Muscle of leg (tissue), 16 donors: ENCODE measurements at places on chromosomes 12 and 14.

GRCh38 chr12:2231956-2232355 is 179.2 kb downstream of the CACNA1C start:
- DNase-seq = no peak

DNA sequence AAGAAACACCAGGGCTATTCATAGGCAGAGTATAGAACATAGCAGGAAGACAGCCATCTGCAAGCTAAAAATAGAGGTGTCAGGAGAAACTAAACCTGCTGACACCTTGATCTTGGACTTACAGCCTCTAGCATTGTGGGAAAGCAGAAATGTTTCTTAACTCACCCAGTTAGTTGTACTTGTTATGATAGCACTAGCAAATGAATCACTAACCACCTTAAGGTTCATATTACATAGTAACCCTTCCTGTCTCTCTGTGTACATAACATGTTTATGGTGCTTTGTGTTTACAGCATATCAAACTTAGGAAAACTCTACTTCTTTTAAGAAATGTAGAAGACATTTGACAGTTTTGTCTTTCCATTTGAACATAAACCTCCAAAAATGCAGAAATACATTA is 1031.3 kb downstream of the FSCB start:
- no peak for DNase-seq

- DNase-seq = no peak
Observed at GRCh38 chr12:57612711-57613426, 1.6 kb downstream of the ARHGEF25 start.

- no peak for DNase-seq
Observed at GRCh38 chr12:82426081-82426480, 67.8 kb downstream of the METTL25 start.

- no peak for DNase-seq
Observed at GRCh38 chr12:19177754-19178153, 48.2 kb downstream of the PLEKHA5 start.

DNA sequence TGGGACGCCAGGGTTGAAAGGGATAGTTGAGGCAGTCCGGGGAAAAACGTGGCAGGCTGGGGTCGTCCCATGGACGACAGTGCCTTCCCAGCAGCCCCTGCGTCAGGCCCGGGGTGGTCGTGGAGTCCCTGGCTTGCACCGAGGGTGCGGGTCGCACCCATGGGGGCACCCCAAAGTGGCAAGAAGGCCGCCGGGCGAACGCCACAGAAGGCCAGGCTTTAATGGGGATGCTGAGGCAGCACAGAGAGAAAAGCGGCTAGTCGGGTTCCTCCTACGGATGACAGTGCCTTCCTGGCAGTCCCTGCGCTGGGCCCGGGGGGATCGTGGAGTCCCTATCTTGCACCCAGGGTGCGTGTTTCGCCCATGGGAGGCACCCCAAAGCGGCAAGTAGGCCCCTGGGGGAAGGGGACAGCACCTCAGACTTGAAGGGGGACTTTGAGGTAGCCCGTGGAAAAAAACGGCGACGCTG is 158.6 kb upstream of the ALG10B start:
- no peak for DNase-seq

DNA sequence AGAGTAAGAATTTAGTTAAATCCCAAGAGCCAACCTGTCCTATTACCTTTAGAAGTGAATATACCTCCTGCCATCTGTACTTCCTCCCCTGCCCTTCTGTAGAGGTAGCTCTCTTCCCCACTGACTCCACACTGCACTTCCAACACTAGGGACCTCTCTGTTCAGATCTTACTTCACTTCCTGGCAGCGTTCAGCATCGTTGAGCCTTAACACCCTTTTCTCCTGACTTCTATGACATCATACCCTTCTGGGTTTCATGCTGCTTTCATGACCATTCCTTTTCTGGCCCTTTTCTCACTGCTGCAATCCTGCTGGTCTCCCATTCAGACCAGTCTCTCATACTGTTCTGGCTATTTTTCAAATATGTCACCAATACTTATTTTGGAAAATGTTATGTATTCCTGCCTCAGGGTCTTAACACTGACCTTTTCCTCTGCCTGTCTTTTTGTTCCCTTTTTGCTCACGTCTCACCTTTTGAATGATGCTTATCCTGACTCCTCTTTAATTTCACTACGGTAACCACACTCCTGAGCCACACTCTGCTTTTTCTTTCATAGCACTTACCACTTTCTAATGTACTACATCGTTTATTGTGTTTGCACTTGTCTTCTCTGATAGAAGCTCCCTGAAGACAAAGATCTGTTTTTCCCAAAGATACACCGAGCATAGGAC is 67.6 kb downstream of the PLEKHA5 start:
- no peak for DNase-seq

- no peak for DNase-seq
Observed at GRCh38 chr12:18502422-18502968, 235.3 kb downstream of the PLCZ1 start.

- no peak for DNase-seq
Observed at GRCh38 chr12:53454707-53455106, 2.8 kb downstream of the PCBP2 start.

DNA sequence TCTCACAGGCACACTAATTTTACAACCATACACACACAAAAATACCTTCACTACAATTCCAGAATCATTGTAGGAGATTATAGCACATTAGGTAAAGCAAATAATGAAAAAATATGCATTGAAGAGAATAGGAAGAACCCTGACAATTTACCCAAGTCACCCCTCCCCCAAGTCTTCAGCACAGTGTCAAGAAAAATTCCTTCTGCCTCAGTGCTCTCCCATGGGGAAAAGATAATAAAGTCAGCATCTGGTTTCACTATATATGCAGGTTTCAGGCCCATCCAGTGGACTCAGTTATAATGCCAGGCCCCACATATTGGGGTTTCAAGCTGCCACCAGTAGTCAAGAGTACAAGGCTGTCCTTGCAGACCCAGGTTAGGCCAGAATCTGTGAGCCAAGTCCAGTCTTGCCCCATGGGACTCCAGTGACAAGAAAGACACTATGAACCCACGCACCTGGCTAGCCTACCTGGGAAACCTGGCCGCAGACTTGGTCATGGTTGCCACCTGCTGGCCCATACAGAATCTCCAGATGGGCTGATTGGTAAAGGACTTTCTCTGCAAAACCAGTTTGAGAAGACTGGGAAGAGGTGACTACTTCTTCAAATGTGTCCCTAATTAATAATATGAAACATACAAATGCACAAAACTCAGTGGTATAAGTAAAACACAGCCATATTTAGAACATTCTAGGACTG is 398.6 kb upstream of the FLRT2 start:
- no peak for DNase-seq

- DNase-seq = peak; percentile 92
Observed at GRCh38 chr12:3313675-3314663, 177.0 kb upstream of the PRMT8 start.

DNA sequence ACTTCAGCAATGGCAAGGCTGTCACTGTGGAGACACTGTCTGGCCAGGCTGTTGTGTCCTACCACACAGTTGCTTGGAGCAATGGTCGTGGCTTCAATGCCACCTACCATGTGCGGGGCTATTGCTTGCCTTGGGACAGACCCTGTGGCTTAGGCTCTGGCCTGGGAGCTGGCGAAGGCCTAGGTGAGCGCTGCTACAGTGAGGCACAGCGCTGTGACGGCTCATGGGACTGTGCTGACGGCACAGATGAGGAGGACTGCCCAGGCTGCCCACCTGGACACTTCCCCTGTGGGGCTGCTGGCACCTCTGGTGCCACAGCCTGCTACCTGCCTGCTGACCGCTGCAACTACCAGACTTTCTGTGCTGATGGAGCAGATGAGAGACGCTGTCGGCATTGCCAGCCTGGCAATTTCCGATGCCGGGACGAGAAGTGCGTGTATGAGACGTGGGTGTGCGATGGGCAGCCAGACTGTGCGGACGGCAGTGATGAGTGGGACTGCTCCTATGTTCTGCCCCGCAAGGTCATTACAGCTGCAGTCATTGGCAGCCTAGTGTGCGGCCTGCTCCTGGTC is 4.3 kb downstream of the LRP10 start:
- no peak for DNase-seq

GRCh38 chr12:7450667-7451066 is 6.7 kb upstream of the CD163L1 start:
- DNase-seq = no peak

GRCh38 chr14:94345344-94346064 is 22.4 kb upstream of the SERPINA6 start:
- DNase-seq = no peak

- DNase-seq = no peak
Observed at GRCh38 chr14:33545696-33546095, 405.2 kb downstream of the EGLN3 start.

DNA sequence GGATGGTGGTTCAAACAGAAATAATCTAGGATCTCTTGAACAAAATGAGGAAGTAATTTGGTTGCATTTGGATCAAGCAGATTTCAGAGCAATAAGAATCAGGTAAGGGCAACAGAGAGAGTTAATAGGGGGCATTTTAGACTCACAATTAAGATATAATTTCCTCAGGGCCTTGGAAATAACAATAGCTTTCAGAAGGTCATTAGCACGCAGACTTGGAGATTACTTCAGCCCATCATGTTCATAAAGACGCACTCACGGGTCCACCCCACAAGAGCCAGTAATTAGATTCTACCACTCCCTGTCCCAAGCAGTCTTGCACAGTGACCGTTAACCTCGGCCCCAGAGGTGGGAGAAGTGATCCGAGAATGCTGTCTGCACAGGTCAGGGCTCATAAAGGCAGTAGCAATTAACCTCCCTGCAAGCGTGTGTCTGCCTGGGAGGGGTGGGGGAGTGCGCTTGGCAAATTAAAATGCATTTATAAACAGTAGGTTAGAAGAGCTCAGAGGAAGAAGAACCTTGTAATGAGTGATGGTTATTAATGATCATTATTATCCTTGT is 125.7 kb upstream of the CCDC196 start:
- no peak for DNase-seq

DNA sequence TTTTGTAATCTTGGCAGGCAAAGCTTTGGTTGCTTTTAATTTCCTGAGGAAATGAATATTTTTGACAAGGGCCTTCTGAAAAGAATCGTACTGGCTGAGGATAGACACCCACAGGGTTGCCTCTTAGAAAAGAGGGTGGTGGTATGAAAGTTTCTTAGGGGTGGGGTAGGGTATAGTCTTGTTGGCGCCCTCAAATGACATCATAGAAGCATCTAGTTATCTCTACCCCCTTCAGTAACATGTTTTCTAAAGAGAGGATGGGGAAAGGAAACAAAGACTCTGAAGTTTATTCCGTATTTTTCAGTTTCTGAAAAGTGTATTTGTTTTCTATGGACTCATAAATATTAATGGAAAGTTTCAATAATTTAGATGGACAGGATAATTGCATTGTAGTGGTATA is 13.7 kb downstream of the PRKCH start:
- DNase-seq = no peak

- DNase-seq = peak; percentile 56
Observed at GRCh38 chr14:31449971-31450610, 7.2 kb downstream of the DTD2 start.

GRCh38 chr14:59699442-59699841 is 122.8 kb upstream of the CCDC175 start:
- DNase-seq = peak; percentile 34

GRCh38 chr14:74697011-74697410 is 15.9 kb downstream of the AREL1 start:
- no peak for DNase-seq

DNA sequence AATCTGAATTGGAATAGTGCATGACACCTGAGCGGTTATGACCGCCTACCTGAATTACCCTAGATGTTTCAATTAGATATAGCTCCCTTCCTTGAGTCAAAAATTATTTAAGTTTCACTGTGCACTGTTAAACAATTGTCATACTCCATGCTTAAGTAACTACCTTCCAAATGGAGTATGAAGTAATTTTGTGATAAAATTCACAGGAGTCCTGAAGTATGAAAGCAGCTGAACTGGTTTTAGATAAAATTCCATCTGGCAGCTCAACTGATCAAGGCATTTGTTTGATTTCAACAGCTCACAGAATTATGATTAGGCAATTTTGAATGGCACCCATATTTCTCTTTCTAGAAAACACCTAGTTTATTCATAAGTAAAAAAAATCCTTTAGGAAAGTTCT is 19.5 kb downstream of the PRICKLE1 start:
- no peak for DNase-seq

GRCh38 chr12:132357623-132358186 is 28.3 kb upstream of the GALNT9 start:
- no peak for DNase-seq

DNA sequence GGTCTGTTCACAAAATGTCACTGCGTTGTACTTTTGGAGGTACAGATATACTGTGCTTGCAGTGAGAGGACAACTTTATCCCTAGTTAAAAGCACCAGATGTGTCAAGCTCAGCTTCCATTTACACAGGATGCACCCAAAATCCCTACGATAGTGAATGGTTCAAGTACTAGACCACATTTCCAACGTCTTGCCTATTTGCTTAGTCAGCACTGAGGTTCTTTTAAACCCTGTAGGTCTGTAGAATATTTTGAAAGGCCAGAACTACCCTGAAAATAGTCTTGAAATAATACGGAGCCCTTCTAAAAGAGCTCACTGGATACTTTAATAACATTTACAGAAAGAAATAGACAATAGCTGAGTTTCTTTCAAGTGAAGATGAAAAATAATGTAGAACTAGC is 466.1 kb downstream of the FUT8 start:
- no peak for DNase-seq

- no peak for DNase-seq
Observed at GRCh38 chr14:102333390-102333789, 13.8 kb downstream of the ZNF839 start.

DNA sequence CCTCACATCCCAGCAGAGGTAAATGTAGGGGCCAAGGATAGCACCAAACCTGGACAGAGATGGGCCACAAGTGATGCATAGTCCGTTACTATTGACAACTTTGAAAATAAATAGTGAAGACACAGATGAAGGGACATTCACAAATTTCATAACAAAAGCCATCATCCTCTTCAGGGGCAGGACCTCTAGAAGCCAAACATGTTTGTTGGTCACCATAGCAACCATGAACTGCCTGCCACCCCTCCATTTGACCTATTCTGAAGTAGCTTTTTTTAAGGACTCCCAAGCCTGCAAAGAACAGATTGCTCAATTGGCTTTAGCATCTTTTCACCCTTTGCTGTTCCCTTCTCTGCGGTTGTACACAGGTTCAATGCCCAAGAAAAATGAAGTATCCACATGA is 35.7 kb upstream of the MDM1 start:
- DNase-seq = peak; percentile 27

DNA sequence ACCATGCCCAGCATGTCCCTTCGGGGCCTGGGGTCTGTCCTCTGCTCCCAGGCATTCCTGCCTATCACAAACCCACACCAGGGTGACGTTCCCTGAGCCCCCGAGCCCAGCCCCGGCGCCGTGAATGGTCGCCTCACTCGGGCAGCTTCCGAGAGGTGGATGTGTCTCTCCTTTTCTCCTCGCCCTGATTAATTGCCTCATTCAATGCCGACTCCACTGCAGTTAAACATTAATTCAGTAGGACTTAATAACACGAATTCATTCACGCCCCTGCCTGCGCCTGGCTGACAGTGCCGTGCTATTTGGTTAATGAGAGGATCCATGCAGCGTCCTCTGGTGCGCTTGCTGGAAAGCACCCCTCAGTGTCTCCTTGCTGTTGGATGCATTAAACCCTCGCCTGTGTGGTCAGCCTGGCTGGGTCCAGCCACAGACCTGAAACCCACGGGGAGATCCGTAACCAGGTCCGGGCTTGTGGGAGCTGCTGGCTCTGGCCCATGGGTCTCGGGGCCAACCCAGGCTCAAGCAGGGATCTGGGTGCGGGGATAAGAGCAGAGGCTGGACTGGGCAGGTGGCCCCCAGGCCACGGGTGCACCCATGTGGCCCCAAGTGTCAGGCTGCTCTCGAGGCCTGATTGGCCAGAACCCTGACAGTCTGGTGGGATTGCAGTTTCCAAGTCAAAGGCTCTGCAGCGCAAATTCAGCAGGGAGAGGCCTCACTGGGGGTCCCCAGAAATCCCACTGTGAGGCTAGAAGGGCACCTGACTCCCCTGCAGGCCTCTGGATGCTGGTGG is 55.4 kb downstream of the FBRSL1 start:
- no peak for DNase-seq
